ENCODE measurements at places on chromosomes 7 and 10. TPM values are rescaled to one million over a fixed set of nuclear protein-coding genes. Genes with fewer than 3 reads are reported as not detected.
A peak's percentile ranks its signal among the peaks of the same experiment; 100 is the strongest.

Gene ADRA2A
- 5.4 TPM for total RNA-seq

- no peak for DNase-seq
Observed at GRCh38 chr7:55939514-55940123, 12.1 kb upstream of the MRPS17 start.

DNA sequence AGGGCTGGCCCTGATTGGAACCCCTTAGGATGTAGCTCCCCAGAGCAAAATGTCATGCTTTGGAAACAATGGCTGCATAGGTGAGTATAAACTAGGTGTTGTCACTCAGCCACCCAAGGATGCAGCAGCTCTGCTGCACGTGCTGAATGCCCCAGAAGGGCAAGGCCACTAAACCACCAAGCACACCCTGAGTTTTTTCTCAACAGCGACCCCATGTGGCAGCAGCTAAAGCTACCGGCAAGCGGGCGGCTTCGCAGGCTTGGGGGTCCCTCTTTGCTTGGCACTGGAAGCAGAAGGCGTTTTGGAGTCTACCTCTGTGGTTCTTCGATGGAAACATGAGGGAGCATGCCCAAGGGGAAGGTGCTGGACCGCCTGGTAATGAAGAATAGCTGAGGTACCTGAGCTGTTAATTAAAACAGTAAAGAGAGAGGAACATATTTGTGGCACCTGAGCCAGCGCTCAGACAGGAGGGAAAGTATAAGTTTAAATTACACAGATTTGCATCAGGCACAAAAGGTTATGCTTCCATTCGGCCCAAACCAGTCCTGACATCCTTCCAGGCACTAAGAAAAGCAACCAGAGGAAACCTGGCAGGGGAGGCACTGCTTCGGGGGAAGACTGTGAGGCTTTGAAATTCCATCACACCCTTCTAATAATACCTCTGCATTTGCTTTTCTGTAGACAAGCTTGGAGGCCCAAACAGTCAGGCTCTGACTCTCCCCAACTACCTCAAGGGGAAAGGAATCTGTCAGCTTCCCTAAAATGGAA is 152.1 kb downstream of the GFRA1 start:
- no peak for DNase-seq

- no peak for DNase-seq
Observed at GRCh38 chr10:108469940-108470339, 1305.4 kb upstream of the SORCS1 start.

Gene HIP1
- total RNA-seq = 8.3 TPM

DNA sequence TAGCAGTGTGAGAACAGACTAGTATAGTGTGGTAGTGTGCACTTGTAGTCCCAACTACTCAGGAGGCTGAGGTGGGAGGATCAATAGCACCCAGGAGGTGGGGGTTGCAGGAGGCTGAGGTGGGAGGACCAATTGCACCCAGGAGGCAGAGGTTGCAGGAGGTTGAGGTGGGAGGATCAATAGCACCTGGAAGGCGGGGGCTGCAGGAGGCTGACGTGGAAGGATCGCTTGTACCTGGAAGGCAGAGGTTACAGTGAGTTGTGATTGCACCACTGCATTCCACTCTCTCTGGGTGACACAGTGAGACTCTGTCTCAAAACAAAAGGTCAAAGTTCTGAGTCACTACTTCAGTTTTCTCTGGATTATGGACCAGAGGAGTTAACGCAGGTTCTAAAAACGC is 22.6 kb upstream of the DIP2C start:
- DNase-seq = peak; percentile 26

- peak; percentile 91 for DNase-seq
Observed at GRCh38 chr7:28062197-28062991, 118.2 kb downstream of the JAZF1 start.

GRCh38 chr7:139567647-139568345 is 44.3 kb downstream of the CLEC2L start:
- DNase-seq = no peak

DNA sequence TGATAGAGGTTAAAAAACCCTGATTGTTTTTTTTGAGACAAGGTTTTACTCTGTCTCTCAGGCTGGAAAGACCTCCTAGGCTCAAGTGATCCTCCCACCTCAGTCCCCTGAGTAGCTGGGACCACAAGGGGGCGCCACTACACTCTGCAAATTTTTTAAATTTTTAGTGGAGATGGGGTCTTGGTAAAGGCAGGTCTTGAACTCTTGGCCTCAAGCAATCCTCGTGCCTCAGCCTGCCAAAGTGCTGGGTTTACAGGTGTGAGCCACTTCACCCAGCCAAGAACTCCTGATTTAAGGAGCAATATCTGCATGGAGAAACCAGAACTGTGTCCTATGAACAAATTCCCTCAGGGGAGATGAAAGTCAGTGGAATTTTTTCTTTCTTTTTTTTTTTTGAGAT is 7.3 kb upstream of the KLHDC10 start:
- peak; percentile 60 for DNase-seq

Gene SUN3
- 1.1 TPM for total RNA-seq

Gene AKR1B1
- 139 TPM for total RNA-seq

Gene ABCA13
- 12.1 TPM for total RNA-seq

DNA sequence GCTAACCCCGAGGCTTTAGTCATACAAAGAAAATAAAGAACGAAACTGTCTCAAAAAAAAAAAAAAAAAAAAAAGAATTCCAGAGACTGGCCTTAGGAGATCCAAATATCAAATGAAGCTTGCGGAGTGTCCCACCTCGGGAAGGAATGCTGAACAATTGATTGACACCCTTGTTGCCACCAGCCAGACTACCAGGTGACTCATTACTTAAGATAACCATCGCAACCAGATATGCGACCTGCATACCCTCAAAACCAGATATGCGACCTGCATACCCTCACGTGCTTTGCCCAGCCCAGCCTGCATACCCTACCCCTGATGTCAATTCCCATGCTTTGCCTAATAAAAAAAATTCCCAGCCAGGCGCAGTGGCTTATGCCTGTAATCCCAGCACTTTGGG is 2.7 kb upstream of the PRKRIP1 start:
- peak; percentile 71 for DNase-seq

DNA sequence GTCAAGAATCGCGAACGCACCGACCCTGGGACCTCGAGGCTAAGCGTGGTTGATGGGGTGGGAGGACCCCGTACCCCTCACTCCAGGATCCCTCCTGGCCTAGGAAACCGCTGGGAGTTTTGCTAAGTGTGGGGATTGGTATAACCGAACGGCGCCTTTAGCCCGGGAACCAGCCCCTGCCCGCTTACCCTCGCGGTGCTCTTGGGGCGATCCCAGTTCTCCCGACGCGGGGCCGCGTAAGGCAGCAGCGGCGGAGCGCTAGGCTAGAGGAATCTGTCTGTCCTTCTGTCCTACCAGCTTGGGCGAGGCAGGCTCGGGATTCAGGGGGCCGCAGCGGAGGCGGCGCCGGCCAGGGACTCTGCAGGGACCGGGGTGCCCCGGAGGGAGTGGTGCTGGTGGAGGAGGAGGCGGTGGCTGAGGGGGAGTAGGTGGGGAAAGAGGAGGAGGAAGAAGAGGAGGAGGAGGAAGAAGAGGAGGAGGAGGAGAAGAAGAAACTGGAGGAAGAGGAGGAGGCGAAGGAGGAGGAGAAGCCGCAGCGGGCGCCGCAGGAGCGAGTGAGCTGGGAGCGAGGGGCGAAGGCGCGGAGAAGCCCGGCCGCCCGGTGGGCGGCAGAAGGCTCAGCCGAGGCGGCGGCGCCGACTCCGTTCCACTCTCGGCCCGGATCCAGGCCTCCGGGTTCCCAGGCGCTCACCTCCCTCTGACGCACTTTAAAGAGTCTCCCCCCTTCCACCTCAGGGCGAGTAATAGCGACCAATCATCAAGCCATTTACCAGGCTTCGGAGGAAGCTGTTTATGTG is 439 bp upstream of the EMX2 start:
- DNase-seq = no peak

- no peak for DNase-seq
Observed at GRCh38 chr10:61541960-61542359, 88.8 kb upstream of the TMEM26 start.

DNA sequence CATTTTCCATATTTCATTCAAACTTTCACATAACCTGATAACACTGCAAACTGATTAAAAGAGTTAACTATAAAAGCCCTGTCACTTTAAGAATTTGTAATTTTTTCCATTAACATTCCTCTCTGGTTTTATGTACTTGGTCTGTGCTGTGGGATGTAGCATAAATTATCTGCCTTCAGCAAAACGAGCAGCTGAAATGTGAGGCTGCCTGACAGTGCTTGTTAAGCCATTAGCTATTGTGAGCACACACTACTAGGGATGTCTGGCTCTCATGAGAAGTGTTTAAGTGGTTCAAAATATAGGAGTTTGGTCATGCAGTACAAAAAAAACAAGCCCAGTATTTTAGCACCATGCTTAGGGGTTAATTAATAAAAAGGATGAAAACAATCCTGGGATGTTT is 63.0 kb downstream of the HOXA1 start:
- no peak for DNase-seq

Gene RGS10
- 10.8 TPM for total RNA-seq

Gene SPDYE16
- total RNA-seq = not detected

DNA sequence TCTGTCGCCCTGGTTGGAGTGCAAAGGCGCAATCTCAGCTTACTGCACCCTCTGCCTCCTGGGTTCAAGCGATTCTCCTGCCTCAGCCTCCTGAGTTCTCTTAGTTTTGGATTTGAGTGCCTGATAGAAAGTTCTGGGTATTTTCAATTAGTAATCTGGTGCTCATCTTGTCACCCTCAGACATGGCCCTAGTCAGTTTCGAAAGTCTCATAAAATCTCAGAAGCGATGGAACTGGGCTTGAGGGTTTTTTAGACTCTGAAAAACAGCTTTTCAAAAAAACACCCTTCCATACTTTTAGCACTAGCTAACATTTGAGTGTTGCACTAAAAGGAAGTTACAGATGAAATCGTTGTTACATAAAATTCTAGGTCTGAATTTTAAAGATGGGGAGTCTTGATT is 9.4 kb upstream of the PIP4K2A start:
- DNase-seq = no peak

Gene KIF11
- total RNA-seq = 33.1 TPM

Gene CC2D2B
- not detected for total RNA-seq

- no peak for DNase-seq
Observed at GRCh38 chr10:30625080-30625479, 4.5 kb downstream of the LYZL2 start.

GRCh38 chr10:48804740-48805182 is 120.1 kb downstream of the WDFY4 start:
- DNase-seq = no peak

Gene SLC29A3
- total RNA-seq = 5.9 TPM

DNA sequence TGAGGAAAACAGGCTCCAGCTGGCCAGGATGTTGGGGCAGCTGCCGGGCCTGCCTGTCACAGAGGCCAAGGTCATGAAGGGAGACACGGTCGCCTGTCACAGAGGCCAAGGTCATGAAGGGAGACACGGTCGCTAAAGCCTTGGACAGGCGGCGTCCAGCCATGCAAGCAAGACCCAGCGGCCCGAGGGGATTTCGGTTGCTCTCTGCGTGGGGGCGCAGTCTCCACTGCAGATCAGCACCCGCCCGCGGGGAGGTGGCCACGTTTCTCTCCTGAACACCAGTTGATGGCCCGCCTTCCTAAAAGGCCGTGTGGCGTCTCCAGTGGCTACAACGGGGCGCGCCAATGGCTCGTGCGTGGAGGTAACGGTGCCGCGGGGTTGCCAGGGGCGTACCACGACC is 67.0 kb upstream of the PCGF5 start:
- no peak for DNase-seq

Gene RGR
- not detected for total RNA-seq

DNA sequence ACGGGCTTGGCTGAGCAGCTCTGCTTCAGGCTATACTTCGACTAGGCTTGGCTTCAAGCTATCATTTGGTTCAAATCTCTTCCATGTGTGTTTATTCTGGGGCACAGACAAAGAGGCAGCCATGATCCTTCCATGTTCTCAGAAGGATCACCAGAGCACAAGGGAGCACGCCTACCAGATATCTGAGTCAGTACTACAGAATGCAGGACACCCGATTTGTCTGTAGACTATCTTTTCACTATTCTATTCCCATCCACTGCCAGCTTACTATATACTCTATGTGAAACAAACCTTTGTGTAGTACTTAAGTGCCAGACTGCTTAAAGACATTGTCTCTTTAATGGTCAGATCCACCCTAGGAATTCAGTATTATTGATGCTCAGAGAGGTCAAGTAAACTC is 35.1 kb downstream of the CH25H start:
- no peak for DNase-seq

Gene ATG9B
- total RNA-seq = 7.9 TPM

DNA sequence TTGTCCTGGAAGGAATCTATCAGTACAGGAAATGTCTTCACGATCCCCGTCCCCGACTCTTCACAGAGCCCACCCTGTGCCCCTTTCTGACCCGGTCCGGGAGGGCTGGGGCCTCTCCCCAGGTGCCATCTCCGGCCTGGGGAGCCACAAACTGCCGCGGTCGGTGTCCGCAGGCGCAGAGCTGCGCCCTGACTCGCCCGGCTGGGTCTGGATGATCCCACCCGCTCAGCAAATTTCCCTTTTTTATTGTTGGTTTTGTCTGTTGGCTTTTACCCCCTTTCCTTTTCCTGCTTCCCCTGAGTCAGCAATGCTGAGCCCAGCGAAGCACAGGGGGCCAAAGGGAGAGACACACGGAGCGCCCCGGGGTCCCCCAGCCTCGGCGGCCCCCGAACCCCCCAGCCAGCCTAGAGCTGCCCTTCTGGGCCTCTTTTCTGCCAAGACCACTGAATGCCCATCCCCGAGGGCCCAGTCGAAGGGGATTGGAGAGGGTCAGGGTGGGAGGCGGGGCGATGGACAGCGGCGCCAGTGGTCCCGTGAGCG is 30.9 kb downstream of the LEP start:
- no peak for DNase-seq

DNA sequence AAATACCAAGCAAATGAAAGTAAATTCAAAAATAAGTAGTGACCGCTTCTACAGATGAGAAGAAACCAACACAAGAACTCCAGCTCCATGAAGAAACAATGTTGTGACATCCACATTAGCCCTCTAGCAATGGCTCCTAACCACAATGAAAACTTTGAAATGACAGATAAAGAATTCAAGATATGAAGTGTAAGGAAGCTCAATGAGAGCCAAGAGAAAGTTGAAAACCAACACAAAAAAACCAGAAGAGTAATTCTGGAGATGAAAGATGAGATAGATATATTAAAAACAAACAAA is 68.2 kb upstream of the DDC start:
- DNase-seq = no peak

Gene SEMA3D
- total RNA-seq = 0.91 TPM

Gene TAS2R16
- not detected for total RNA-seq

- DNase-seq = no peak
Observed at GRCh38 chr10:22589851-22590514, 124.4 kb downstream of the PIP4K2A start.

DNA sequence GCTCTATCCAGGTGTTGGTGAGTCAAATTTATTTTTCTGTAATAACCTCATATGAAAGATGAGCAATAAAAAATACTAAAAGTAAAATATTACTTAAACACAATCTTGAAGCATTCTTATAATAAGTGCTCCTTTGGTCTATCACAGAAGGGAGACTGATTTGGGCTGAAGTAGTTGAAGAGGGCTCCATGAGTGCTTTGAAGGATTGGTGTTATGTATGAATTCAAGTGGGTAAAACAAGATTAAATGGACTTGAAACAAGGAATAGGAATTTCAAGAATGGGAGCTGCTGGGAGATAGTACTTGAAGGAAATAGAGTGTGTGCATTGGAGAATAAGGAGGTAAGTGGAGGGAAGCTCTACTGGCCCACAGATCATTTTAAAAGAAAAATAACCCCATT is 7.3 kb upstream of the OR2A2 start:
- no peak for DNase-seq

Measured in Calu3 (cell line).